Epithelial cell of esophagus (primary cell): ENCODE measurements at places on chromosomes 1 and 21.

- no peak for DNase-seq
Observed at GRCh38 chr1:116971258-116971860, 30.2 kb upstream of the CD101 start.

DNA sequence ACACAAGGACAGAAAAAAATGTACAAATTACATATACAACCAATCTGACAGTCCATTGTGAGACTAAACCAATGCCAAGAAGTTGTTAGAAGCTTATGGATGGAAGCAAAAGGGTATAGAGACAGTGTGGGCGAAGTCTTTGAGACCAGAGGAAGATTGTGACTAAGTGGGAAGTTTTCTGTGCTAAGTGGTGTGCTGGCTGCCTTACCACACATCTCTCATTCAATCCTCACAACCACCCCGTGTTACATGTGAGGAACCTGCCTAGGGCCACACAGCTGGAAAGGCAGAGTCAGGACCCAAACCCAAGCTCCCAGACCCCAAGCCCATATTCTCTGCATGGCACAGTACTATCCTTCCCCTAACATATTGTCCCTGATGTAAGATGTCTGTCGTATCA is 53.5 kb upstream of the DUSP10 start:
- no peak for DNase-seq

DNA sequence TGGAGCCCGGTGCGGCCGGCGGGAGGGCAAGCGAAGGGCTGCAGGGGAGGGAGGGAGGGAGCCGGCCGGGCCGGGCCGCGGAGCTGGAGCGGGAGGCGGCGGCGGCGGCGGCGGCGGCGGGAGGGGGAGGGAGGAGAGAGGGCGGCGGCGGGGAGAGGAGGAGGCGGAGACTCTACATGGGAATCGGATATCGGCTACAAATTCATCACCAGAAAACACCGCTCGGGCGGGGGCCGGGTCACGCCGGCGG is at the start of gene AKT3:
Gene AKT3 (minus strand): TSS at position 42 of the 250 bp plus-strand sequence. CDS start 7,073 bp downstream, outside the sequence.
- DNase-seq = peak; percentile 76

DNA sequence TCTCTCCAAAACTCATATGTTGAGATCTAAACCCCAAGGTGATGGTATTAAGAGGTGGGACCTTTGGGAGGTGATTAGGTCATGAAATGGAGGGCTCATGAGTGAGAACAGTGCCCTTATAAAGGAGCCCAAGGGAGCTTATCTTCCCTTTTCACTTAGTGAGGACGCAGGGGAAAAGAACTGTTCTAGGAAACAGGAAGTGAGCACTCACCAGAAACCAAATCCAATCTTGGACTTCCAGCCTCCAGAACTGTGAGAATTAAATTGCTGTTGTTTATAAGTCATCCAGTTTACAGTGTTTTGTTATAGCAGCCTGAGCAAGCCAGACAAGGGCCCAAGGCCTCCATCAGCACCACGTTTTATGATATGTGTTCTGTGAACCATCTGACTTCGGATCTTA is 60.3 kb upstream of the LRRC8D start:
- DNase-seq = no peak

DNA sequence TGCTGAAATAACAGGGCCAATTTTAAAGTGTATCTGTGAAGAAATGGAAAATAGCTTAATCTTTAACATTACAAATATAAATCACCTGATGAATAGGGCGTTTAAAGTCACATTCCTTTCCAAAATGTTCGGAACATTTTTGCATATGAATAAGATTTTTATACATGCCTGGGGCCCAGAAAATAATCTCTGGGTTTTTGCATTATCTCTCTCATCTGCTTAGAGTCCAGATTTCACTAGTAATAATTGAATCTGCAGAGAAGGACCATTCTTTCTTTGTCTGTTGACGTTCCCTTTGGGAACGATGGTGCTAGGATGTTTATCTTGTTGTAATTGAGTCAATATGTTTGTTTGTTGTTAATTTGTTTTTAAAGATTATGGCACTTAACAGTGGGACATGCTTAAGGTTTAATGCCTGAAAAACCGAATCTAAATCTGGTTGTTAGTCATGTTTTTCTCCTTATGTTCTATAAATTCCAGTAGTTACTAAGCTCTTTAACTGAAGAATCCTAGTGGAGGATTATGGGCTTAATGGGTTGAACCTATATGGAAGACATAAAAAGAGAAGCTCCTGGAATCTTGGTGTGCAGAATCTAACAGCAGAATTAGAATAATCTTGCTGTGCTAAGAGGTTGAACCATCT is 140.6 kb downstream of the VPS13D start:
- DNase-seq = no peak

DNA sequence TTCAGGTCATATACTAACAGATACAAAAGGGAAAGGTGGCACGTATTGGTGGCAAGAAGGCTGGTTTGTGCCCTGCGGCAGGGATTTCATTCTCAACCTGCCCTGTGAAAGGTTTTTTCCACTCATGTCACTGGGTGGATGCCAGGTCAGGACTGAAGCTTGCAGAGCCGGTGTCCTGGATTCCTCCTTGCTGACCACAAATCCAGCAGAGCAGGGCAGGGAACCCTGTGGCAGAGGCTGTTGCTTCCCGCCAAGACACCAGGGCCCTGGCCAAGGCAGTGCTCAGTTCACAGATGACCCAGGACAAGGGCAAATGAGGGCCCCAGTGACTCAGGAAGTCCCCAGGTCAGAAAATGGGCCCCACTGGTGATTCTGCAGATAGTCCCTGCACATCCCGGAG is 16.4 kb downstream of the BSND start:
- DNase-seq = no peak

- DNase-seq = no peak
Observed at GRCh38 chr1:221712776-221713431, 29.0 kb downstream of the DUSP10 start.

DNA sequence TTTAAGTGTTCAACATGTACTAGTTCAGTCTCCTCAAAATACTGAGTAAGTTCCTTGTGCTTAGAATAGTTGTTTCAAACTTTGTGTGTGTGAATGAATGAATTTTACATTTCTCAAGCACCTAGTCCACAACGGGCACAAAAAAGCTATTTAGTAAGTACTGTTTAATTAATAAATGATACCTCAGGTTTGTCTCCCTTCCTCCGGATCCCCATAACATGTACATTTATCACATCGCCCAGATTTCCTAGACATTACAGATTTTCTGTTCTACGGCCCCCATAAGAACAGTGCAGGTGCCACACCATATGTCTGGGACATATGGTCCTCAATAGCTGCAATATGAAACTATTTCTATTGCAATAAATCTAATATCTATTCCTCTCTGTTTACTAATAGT is 1.3 kb upstream of the TTF2 start:
- DNase-seq = no peak

DNA sequence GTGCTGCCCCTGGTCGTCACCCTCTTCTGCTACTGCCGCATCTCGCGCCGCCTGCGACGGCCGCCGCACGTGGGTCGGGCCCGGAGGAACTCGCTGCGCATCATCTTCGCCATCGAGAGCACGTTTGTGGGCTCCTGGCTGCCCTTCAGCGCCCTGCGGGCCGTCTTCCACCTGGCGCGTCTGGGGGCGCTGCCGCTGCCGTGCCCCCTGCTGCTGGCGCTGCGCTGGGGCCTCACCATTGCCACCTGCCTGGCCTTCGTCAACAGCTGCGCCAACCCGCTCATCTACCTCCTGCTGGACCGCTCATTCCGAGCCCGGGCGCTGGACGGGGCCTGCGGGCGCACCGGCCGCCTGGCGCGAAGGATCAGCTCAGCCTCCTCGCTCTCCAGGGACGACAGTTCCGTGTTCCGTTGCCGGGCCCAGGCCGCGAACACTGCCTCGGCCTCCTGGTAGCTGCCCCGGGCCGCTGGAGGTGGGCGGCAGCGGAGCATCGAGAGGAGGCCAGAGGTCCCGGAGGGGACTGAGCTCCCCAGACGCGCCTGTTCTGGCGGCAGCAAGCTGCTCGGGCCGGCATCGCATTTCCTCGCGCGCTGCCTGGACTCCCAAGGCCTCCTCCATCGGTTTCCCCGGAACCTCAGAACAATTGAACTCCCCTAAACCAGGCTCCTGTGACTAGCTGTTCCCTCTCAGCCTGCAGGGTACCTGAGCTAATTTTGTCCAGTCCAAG is 1.1 kb downstream of the GPR25 start:
- DNase-seq = no peak
